ENCODE measurements at places on chromosomes 7 and 10. TPM values are rescaled to one million over a fixed set of nuclear protein-coding genes. Genes with fewer than 3 reads are reported as not detected.

The SH2D4B gene
- 0.12 TPM for total RNA-seq

- no peaks in the 10 kb centered on the region for H3K36me3 ChIP-seq
- peaks cover 3% of the 10 kb centered on the region for H3K4me1 ChIP-seq
- H3K27me3 ChIP-seq = no peaks in the 10 kb centered on the region
- no peak for DNase-seq
- H3K4me3 ChIP-seq = no peak overlapping the region
Observed at GRCh38 chr7:140679186-140679585, 6.4 kb downstream of the ADCK2 start.

The CLEC5A gene
- total RNA-seq = not detected

- H3K4me1 ChIP-seq = no peaks in the 10 kb centered on the region
- H3K27me3 ChIP-seq = no peaks in the 10 kb centered on the region
- no peak overlapping the region for H3K27ac ChIP-seq
- no peak for DNase-seq
- no peaks in the 10 kb centered on the region for H3K36me3 ChIP-seq
Observed at GRCh38 chr10:104259999-104260774, 5.5 kb downstream of the GSTO1 start.

DNA sequence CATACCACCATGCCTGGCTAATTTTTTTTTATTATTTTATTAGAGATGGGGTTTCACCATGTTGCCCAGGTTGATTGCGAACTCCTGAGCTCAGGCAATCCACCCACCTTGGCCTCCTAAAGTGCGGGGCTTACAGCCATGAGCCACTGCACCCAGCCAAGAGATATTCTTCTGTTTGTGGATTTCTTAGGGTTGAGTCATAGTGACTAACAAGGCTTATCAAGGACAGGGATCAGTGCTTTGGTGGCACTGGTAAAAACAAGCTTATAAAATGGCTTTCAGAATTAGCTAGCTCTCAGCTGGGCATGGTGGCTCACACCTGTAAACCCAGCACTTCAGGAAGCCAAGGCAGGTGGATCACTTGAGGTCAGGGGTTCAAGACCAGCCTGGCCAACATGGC lies 122.4 kb downstream of the ZNF248 start:
- no peak for DNase-seq
- no peak overlapping the region for H3K27ac ChIP-seq
- H3K27me3 ChIP-seq = peaks cover 3% of the 10 kb centered on the region

- peaks cover 15% of the 10 kb centered on the region for H3K4me1 ChIP-seq
- H3K27me3 ChIP-seq = peaks cover 16% of the 10 kb centered on the region
- DNase-seq = no peak
- no peak overlapping the region for H3K27ac ChIP-seq
- H3K4me3 ChIP-seq = no peak overlapping the region
Observed at GRCh38 chr7:4113976-4114375, 568.1 kb upstream of the FOXK1 start.

DNA sequence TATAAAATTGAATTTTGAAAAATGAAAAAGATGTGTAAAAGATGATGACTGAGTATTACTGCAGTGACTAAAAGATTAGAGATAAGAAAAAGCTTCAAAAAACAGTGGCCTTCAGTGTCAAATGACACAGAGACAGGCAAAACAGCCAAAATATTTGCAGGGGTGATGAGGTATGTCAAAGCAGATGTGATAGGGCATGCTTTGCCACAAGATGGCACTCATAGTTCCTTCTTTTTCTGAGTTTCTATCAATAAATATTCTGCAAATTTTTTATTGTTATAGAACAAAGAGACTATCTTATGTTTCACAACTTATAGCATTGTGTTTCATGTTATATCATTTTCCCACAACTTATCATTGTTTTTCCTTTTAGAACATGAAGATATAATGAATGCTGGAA lies 344.1 kb upstream of the HPS1 start:
- H3K4me3 ChIP-seq = no peak overlapping the region
- H3K4me1 ChIP-seq = no peaks in the 10 kb centered on the region
- no peaks in the 10 kb centered on the region for H3K36me3 ChIP-seq
- no peaks in the 10 kb centered on the region for H3K27me3 ChIP-seq
- H3K27ac ChIP-seq = no peak overlapping the region

DNA sequence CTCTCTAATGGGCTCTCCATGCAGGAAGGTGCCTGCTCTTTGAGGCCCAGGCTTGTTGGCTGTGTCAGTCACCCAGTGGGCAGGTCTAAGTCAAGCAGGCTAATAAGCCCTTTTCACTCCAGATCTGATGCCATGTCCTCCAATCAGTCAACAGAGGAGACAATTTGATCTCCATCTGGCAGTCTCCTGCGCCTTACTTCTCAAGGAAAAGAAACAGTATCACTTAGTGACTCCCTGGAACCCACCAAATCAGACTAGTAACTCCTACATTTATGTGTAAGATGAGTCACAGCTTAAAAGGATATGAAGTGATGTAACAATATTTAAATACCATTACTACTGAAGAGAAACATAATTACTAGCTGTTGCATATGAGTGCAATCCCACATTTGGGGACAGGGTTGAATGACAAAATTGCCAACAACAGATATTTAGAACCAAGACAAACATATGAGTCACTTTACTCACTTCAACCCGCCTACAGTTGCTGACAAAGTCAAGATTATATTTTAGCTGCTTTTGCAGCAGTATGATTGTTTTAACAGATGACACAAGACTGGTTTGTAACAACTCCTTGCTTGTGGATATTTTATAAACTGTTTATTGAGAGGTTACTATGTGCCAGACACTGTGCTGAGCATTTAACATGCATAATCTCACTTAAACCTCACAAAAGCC lies 72.1 kb downstream of the USP6NL start:
- H3K27me3 ChIP-seq = peaks cover 1% of the 10 kb centered on the region
- no peak overlapping the region for H3K4me3 ChIP-seq
- H3K36me3 ChIP-seq = no peaks in the 10 kb centered on the region

The TMEM270 gene
- total RNA-seq = not detected

DNA sequence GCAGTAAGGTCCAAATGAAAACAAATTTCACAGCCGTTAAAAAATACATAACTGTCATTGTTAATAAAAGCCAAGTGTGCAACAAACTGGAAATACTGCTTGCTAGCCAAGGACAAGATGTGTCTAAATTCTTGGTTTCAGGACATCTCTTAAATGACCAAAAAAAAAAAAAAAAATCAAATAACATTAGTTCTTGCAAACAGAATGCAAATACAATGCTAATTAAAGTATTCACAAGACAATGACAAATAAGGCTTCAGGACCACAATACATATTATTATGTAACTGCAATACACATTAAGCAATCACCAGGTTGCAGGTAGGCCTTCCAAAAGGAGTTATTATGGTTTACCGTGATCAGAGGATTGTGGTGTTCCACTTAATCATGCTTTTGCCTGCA lies 3.6 kb downstream of the ARHGAP21 start:
- no peak for DNase-seq
- H3K4me3 ChIP-seq = no peak overlapping the region
- no peaks in the 10 kb centered on the region for H3K36me3 ChIP-seq
- H3K27me3 ChIP-seq = peaks cover 8% of the 10 kb centered on the region
- H3K27ac ChIP-seq = no peak overlapping the region
- peaks cover 7% of the 10 kb centered on the region for H3K4me1 ChIP-seq

DNA sequence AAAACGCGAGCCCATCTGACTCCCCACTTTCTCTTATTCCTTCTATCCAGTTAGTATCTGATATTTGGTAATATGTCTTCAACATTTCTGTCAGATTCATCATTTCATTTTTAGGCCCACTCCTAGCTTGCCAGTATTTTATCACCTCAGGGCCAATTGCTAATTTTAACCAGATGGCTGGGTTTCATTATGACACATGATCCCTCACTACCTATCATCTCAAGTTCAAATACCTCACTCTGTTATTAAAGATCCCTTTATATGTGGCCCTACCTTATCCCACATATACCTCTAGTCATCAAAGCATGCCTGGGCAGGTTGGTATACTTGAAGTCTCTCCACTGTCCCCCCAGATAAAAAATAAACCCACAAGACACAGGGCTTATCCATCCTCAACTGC lies 104.9 kb downstream of the RNLS start:
- no peaks in the 10 kb centered on the region for H3K27me3 ChIP-seq
- H3K36me3 ChIP-seq = peaks cover 4% of the 10 kb centered on the region
- H3K27ac ChIP-seq = no peak overlapping the region
- no peaks in the 10 kb centered on the region for H3K4me1 ChIP-seq
- DNase-seq = no peak

DNA sequence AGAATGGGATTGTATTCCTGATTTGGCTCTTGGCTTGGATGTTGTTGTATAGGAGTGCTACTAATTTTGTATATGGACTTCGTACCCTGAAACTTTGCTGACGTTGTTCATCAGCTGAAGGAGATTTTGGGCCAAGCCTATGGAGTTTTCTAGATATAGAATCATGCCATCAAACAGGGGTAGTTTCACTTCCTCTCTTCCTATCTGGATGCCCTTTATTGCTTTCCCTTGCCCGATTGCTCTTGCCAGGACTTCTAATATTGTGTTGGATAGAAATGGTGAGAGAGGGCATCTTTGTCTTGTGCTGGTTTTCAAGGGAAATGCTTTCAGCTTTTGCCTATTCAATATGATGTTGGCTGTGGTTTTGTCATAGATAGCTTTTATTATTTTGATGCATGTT lies 92.3 kb downstream of the CCDC7 start:
- no peaks in the 10 kb centered on the region for H3K4me1 ChIP-seq
- H3K27me3 ChIP-seq = no peaks in the 10 kb centered on the region
- DNase-seq = no peak

DNA sequence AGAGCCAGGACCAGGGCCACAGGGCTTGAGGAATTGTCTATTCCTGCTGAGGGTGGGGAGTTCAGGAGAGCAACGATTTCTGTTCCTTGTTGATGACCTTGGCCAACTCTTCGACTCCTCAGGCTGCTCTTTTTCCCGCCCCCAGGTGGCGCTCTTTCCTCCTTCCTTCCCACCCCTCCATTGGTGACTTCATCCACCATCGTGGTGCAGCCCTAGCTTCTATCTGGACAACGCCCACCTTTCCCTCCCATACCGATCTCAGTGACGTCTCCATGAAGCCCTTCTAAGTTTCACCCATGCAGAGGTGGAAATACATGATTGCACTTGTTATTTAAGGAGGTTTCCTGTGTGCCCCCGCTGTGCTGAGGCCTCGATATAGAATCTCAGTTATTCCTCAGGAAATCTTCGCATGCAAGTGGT lies 22.1 kb upstream of the CARD11 start:
- no peak overlapping the region for H3K27ac ChIP-seq
- H3K4me1 ChIP-seq = peaks cover 8% of the 10 kb centered on the region
- DNase-seq = peak; percentile 73

DNA sequence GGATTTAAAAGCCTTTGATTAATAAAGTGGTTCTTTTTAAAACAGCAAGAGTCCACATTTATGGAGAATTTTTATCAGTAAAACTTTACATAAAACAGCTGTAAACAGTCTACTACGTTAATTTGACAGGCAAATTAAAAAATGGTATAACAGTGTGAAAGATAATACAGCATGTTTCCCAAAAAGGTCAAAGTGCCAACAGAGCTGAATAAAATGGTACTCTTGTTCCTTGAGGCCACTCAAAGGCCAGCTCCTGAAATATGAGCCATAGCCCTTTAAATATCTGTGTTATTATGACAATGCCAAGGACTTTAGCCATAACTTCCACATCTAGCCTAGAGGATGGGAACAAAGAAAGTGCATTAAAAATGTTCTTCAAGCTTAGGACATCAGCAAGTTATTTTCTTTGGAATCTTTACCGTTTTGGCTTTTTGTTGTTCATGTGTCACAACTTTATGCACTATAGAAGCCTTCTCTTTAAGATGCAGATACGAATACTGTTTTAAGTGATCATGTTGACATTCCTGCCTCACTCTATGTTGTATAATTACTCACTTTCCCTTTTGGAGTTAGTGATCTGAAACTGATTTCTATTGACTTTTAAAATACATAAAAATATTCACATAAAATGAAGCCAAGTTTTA lies 165.6 kb downstream of the RNLS start:
- DNase-seq = no peak
- no peak overlapping the region for H3K27ac ChIP-seq
- no peak overlapping the region for H3K4me3 ChIP-seq
- no peaks in the 10 kb centered on the region for H3K4me1 ChIP-seq

- H3K36me3 ChIP-seq = peaks cover 5% of the 10 kb centered on the region
- H3K27me3 ChIP-seq = peaks cover 7% of the 10 kb centered on the region
- no peak overlapping the region for H3K4me3 ChIP-seq
- H3K4me1 ChIP-seq = no peaks in the 10 kb centered on the region
- DNase-seq = no peak
- H3K27ac ChIP-seq = no peak overlapping the region
Observed at GRCh38 chr7:72196176-72196575, 216.0 kb downstream of the CALN1 start.

Data from glutamatergic neuron (in vitro differentiated cells).